ENCODE measurements at places on chromosomes 16 and 17. TPM values are rescaled to one million over a fixed set of nuclear protein-coding genes. Genes with fewer than 3 reads are reported as not detected.

- DNase-seq, result peak; percentile 66
- H3K36me3 ChIP-seq, result no peaks in the 10 kb centered on the region
- no peak overlapping the region for H3K4me3 ChIP-seq
- peaks cover 30% of the 10 kb centered on the region for H3K4me1 ChIP-seq
- no peaks in the 10 kb centered on the region for H3K27me3 ChIP-seq
- peak overlapping the region; percentile 72 for H3K27ac ChIP-seq
Measured at GRCh38 chr17:66580184-66580955, 254.5 kb upstream of the CACNG5 start.

DNA sequence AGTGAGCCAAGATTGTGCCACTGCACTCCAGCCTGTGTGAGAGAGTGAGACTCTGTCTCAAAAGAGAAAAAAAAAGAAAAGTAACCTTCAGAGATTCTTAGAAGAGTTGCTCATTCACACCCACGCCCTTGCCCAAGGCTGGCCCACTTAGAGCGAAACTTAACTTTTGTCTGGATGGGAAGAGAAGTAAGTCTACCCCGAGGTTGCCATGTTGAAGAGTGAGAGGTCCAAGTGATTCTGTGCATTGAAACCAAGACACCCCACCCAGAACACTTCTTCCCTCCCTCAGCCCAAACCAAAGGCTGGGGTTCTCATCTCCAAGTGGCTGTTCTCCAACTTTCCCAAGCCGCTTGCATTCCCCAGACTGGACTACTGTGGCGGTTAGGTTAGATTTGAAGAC, 2.4 kb upstream of the CISD3 start:
- peaks cover 30% of the 10 kb centered on the region for H3K4me1 ChIP-seq
- H3K36me3 ChIP-seq, result no peaks in the 10 kb centered on the region
- DNase-seq, result no peak

DNA sequence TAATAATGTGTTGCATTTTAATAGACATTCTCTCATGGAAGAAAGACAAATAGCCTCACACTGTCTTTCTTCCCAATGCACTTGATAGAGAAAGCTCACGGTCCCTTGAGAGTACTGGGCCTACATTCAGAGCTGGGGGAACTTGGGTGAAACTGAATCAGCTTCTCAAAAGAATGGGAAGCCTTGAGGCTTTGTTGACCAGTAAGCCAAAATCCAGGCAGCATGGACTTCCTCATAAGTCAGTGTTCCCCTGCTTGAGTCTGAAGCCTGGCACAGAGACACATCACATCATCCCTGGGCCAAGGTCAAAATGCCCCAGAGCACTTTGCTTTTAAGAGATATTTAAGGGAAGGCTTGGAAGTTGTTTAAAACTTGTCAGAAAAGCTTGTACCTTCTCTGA, 302.2 kb upstream of the SALL1 start:
- no peak overlapping the region for H3K27ac ChIP-seq
- no peaks in the 10 kb centered on the region for H3K27me3 ChIP-seq
- no peaks in the 10 kb centered on the region for H3K4me1 ChIP-seq
- DNase-seq, result no peak
- H3K36me3 ChIP-seq, result no peaks in the 10 kb centered on the region

DNA sequence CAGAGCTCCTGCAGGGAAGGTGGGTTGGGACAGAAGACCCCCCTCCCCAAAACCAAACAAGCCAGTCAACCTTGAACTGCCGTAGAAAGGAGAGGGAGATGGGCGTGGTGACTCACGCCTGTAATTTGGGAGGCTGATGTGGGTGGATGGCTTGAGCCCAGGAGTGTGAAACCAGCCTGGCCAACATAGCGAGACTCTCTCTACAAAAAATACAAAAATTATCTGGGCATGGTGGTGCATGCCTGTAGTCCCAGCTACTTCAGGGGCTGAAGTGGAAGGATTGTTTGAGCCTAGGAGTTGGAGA, 42.1 kb downstream of the NT5M start:
- no peak for DNase-seq
- H3K36me3 ChIP-seq, result no peaks in the 10 kb centered on the region
- H3K27me3 ChIP-seq, result no peaks in the 10 kb centered on the region
- H3K27ac ChIP-seq, result no peak overlapping the region
- no peak overlapping the region for H3K4me3 ChIP-seq

GRCh38 chr17:80361495-80362220, 53.3 kb upstream of the ENDOV start:
- no peak overlapping the region for H3K4me3 ChIP-seq
- no peaks in the 10 kb centered on the region for H3K4me1 ChIP-seq
- no peak overlapping the region for H3K27ac ChIP-seq
- peaks cover 57% of the 10 kb centered on the region for H3K36me3 ChIP-seq

RILP gene
- 9.4 TPM for total RNA-seq

DNA sequence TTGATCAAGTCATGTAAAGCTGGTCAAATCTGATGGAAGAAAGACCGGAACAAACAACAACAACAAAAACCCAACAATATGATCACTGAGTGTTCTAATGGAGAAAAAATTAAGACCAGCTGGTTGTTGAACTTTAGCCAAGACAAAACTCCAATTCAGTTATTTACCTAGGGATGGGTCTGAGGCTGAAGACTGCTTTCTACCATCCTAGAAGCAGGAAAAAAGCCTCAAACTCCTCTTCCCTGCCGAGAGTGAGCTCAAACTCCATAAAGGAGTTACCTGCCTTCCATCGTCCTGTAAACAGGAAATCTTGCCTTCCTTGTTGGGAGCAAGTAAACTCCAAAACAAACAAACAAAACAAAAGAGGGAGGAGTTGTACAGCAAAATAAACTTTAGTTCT, 23.1 kb upstream of the TMEM98 start:
- no peaks in the 10 kb centered on the region for H3K27me3 ChIP-seq
- H3K27ac ChIP-seq, result no peak overlapping the region
- H3K4me3 ChIP-seq, result no peak overlapping the region
- H3K36me3 ChIP-seq, result no peaks in the 10 kb centered on the region
- H3K4me1 ChIP-seq, result no peaks in the 10 kb centered on the region
- DNase-seq, result no peak

DNA sequence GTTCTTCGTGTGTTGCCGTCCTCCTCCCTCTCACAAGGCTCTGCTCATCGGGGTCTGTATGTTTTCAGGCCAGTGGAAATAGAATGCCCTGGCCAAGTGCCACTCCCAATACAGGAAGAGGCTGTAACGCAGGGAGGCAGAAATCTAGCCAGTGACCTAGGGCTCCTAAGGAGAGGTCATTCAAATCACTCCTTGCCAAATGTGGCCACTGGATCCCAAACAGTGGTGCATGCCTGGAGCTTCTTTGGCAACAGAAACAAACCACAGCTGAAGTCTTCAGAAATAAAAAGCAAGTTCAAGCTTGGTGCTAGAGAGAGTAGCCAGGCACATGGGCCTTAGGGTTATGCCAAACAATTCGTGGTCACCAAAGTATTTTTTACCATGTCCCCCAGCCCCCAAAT, 66.1 kb downstream of the SMG6 start:
- H3K27me3 ChIP-seq, result no peaks in the 10 kb centered on the region
- no peaks in the 10 kb centered on the region for H3K36me3 ChIP-seq
- peak; percentile 71 for DNase-seq
- H3K27ac ChIP-seq, result peak overlapping the region; percentile 53
- no peak overlapping the region for H3K4me3 ChIP-seq

BRD7 gene
- 69.1 TPM for total RNA-seq

- no peaks in the 10 kb centered on the region for H3K36me3 ChIP-seq
- DNase-seq, result no peak
- H3K27me3 ChIP-seq, result peaks cover 4% of the 10 kb centered on the region
- no peak overlapping the region for H3K27ac ChIP-seq
- H3K4me1 ChIP-seq, result no peaks in the 10 kb centered on the region
- no peak overlapping the region for H3K4me3 ChIP-seq
Measured at GRCh38 chr16:15425861-15426260, 8.5 kb upstream of the BMERB1 start.

DNA sequence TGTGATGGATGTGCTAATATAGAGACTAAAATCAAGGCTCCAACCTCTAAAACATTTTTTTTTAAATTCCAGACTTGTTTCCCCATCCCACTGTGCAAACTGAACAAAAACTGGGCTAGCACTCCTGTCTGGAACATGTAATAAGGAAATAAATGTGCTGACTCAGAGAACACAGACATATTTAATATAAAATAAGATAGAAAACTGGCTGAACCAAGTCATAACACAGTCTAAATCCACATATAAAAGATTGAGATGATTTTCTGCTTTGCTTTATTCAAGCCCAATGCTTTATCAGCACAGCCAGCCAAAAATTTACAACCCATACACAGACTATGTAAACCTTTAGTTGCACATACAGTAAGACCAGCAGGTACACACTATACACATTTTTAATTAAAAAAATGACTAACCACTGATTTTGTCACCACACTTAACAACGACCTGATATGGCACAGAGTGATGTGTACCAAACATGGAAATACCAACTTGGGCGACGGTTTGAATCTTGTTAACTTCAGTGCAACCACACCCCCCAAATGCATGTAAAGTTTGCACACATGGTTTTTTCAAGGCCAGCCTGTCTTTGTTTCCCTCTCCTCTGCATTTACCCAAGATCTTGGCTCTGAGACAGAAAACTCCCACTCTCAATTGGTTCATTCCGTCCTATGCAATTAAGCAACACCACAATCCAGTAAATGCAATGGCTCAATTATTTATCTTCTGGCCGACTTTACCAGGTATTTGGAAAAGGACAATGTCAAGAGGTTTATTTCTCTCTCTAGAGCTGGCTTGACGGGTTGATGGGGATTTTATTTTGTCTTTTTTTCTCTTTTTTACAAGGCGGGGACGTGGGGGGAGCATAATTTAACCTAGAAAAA, 1.2 kb downstream of the STAT3 start:
- H3K27ac ChIP-seq, result peak overlapping the region; percentile 74
- no peaks in the 10 kb centered on the region for H3K36me3 ChIP-seq
- H3K4me3 ChIP-seq, result peak overlapping the region; percentile 41
- peak; percentile 64 for DNase-seq

DNA sequence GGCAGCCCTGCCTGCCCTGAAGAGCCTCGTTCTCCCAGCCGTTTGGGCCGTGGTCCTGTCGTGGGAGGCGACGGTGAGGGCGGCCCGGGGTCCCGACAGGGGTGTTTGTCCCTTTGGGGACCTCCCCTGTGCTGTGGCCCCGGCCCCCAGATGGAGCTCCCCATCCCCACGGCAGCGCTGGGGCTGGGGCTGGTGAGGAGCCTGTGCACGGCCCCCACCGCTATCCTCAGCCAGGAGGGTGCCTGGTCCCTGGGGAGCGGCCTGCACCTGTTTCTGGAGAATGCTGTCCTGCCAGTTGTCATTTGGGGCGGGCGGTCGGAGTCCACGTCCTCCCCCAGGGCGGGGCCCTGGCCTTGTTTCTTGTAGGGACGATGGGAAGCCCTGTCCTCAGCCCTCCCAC, 6.6 kb downstream of the CAPN15 start:
- peaks cover 3% of the 10 kb centered on the region for H3K36me3 ChIP-seq
- DNase-seq, result no peak
- H3K27me3 ChIP-seq, result no peaks in the 10 kb centered on the region
- H3K4me1 ChIP-seq, result peaks cover 9% of the 10 kb centered on the region
- no peak overlapping the region for H3K4me3 ChIP-seq

PMFBP1 gene
- total RNA-seq, result 0.42 TPM

CCL7 gene
- not detected for total RNA-seq

- H3K4me1 ChIP-seq, result peaks cover 4% of the 10 kb centered on the region
- H3K36me3 ChIP-seq, result no peaks in the 10 kb centered on the region
- H3K4me3 ChIP-seq, result no peak overlapping the region
- H3K27ac ChIP-seq, result no peak overlapping the region
- no peaks in the 10 kb centered on the region for H3K27me3 ChIP-seq
Measured at GRCh38 chr16:78094166-78094565, 5.3 kb upstream of the WWOX start.

GRCh38 chr16:533391-534123, 6.0 kb downstream of the CAPN15 start:
- peaks cover 3% of the 10 kb centered on the region for H3K36me3 ChIP-seq

Data from endothelial cell of umbilical vein (primary cell).